ENCODE measurements at places on chromosomes 3 and 15.
A peak's percentile ranks its signal among the peaks of the same experiment; 100 is the strongest.

- DNase-seq, result no peak
Observed at GRCh38 chr3:65019443-65020055, 331.7 kb upstream of the ADAMTS9 start.

DNA sequence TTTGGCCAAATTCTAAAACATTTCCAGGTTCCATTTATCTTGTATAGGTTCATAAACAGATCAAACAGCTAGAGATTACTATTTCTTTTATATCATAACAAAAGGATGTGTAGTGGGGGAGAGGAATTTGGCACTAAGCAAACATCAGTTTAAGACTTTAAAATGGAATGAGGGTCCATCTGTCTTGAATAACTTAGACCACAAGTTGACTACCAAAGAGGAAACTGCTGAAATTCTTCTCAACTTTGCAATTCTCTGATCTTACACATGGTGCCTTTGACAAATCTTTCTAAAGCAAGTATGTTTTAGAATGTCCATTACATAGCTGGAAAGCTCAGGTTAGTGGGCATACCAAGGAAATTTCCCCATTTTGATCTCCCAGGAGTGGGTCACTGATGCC lies 140.5 kb upstream of the ADAMTS9 start:
- DNase-seq, result no peak

DNA sequence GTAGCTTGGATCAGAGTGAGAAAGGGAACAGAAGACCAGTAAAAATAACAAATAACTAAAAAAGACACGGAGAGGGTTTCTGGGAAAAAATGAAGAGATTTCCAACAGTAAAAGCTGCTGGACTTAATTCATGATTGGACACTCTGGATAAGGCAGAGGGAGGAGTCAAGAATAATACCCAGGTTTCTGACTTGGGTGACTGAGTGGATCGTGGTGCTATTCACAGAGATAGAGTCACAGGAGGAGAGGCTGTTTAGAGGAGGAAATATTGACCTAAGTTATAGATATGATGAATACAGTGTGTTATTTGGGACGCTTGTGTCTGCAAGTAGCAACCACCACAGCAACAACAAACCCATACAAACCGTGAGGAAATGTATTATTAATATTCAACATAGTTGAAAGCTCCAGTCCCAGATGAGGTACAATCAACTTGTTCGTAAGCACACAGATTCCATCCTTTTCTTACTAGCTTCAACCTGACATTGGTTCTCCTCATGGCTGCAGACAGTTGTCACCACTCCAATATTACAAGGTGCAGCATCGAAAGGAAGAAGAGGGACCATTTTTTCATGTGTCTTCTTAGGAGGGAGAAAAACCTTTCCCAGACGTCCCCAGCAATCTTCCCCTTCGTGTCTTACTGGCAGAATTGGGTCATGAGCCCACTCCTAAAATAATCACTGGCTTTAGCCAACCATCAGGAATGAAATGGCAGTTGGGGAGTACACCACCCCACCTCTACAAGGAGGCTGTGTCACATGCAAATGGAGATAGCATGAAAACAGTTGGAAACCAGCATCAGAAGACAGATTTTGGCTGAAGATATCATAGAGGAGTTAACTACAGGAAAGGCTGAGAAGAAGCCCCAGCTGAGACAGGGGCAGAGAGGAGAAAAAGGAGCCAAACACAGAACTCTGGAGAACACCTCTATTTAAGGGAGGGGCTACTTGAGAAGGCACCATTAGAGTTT lies 387.8 kb downstream of the SHQ1 start:
- DNase-seq, result no peak

GRCh38 chr3:29070959-29071634 lies 209.8 kb upstream of the RBMS3 start:
- no peak for DNase-seq

DNA sequence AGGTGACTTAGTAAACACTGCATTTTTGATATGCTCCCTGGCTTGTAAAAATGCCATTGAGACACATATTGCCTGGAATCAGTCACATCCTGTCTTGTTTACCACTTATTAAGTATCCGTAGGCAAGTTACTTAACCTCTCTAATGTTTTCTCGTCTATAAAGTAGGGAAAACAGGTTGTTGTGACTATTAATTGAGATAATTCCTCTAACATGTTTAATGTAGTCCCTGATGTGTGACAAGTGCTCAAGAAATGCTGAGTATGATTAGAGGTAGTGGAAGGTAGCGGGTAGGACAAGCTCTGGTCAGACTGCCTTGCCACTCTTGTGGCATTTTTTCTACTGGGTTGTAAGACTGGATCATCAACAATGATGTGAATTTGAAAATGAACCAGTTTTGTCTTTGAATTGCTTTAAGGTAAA lies 54.1 kb downstream of the NFKBIZ start:
- DNase-seq, result no peak

DNA sequence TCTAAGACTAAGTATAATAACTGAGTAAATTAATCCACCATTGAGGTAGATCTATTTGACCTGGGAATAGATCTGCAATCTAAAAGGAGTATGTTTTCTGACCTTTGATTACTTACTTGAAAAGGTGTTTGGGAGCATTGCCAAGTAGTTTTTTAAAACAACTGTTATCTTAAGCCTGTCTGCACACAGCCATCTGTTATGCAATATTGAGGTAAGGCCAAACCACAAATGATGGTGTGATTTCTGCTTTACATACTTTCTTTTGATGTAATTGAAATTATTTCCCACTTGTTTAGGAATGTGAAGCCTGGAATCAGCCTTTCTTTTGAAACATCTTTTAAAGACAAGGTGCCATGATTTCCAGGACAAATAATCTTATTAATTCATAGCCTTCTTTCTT lies 274.0 kb downstream of the BBX start:
- peak; percentile 9 for DNase-seq

GRCh38 chr3:17749281-17749680 lies 6.8 kb upstream of the TBC1D5 start:
- no peak for DNase-seq

DNA sequence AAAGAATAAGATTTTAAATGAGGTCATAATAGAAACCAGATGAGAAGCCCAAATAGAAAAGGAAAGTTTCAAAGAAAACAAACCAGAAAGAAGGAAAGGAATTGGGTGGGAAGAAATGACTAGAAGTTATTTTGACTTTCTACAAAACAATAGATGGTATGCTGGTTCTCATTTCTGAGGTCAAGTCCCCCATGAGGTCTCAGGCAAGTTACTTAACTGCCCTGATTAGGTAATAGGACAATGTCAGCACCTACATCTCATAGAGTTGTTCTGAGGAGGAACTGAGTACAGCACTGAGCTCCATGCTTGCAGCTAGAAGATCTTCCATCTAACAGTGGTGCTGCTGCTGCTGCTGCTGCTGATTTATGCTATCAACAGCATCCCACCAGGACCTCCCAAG lies 185.9 kb downstream of the ERC2 start:
- no peak for DNase-seq

DNA sequence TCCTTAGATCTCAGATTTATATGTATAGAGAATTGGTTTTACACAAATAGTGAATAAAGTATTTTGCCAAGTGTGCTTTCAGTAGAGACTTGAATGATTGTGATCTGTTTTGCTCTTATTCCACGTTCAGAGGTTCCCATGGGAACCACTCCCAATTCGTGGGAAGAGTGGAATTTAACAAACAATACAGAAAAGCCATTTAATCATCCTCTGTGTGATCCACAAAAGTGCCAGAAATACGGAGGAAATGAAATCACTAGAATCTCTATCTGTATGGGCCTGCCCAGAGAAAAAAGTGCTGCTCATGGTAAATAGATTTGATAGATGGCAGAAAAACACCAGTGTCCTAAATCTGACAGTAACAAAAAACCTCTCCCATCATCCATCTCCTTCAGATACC lies 56.0 kb downstream of the CNTN4 start:
- no peak for DNase-seq

DNA sequence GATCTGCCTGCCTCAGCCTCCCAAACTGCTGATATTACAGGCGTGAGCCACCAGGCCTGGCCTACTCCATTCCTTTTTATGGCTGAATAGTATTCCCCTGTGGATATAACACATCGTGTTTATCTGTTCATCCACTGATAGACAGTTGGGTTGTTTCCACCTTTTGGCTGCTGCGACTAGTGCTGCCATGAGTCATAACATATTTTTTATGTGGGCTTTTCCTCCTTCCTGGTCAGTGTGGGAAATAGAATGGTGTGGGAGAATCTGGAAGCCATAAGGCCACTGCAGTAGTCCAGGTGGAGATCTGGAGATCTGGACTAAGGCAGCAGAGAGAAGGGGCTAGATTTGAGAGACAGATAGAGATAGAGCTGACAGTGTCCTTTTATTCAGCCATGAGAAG lies 16.2 kb downstream of the LCMT2 start:
- no peak for DNase-seq

GRCh38 chr3:168707900-168708299 lies 612.2 kb upstream of the GOLIM4 start:
- no peak for DNase-seq

GRCh38 chr3:197378985-197379718 lies 80.7 kb upstream of the DLG1 start:
- no peak for DNase-seq
